Uterus (tissue), 4 donors: ENCODE measurements at places on chromosomes 2 and 18. TPM values are rescaled to one million over a fixed set of nuclear protein-coding genes. Genes with fewer than 3 reads are reported as not detected.

Gene SKOR2
- total RNA-seq = not detected

Gene ITGB6
- not detected for total RNA-seq

Gene GNAL
- total RNA-seq = 20.2 TPM

Gene CYRIA
- total RNA-seq = 7.6 TPM

Gene SERPINB3
- total RNA-seq = not detected

Gene UGP2
- total RNA-seq = 181 TPM

Gene RUFY4
- not detected for total RNA-seq

Gene ZNF892
- 0.88 TPM for total RNA-seq

Gene SCN3A
- total RNA-seq = 2.4 TPM

Gene REG1B
- not detected for total RNA-seq

GRCh38 chr2:3198119-3198518 is 179.5 kb downstream of the EIPR1 start:
- DNase-seq = no peak

- no peak for DNase-seq
These were observed 45.7 kb downstream of the ICOS start for GRCh38 chr2:203982276-203982675.

- no peak for DNase-seq
These were observed 136.6 kb upstream of the EPC2 start for GRCh38 chr2:148507970-148508369.

GRCh38 chr2:47043142-47043890 is 111.8 kb downstream of the STPG4 start:
- peak; percentile 63 for DNase-seq

- no peak for DNase-seq
These were observed 105.8 kb upstream of the CTAGE1 start for GRCh38 chr18:22523481-22523880.

GRCh38 chr18:46720092-46720491 is 36.8 kb downstream of the ST8SIA5 start:
- DNase-seq = no peak

DNA sequence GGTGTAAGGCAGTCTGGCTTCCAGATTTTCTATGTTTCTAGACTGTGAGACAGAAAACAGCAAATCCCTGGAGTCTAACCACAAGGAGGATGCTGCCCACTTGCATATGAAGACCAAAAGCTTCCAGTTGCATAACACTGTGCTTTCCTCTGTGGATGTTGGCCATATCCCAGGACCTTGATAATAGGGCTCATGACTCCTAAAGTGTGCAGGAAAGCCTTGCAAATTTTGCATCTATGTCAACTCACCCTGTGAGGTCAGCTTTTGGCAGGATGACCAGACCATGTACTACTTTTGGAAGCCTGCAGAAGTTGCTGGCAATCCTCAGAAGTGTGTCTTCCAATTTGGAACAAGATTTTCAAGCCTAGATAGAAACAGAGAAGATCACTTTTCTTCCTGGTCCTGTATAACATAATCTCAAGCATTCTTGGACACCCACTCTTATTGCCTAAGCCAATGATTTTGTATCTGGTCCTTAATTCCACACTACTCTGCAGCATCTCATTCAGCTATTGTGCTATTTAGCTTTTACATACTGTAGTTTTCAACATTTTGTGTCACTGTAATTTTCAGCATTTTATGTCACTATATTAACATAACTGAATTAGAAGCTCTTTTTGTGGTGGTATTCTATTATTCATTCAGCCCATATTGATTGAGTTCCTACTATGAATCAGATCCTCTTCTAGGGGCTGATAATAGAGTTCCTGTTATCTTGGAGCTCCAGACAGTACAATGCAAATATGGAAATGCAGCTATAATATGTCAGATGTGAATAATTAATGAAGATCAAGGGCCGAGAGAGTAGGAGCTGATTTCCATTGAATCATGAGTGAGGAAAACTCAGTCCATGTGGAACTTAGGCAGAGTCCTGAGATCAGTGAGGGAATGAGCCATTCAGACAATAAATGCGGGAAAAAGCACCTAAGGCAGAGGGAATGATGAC is 85.3 kb upstream of the RAB27B start:
- DNase-seq = peak; percentile 49

DNA sequence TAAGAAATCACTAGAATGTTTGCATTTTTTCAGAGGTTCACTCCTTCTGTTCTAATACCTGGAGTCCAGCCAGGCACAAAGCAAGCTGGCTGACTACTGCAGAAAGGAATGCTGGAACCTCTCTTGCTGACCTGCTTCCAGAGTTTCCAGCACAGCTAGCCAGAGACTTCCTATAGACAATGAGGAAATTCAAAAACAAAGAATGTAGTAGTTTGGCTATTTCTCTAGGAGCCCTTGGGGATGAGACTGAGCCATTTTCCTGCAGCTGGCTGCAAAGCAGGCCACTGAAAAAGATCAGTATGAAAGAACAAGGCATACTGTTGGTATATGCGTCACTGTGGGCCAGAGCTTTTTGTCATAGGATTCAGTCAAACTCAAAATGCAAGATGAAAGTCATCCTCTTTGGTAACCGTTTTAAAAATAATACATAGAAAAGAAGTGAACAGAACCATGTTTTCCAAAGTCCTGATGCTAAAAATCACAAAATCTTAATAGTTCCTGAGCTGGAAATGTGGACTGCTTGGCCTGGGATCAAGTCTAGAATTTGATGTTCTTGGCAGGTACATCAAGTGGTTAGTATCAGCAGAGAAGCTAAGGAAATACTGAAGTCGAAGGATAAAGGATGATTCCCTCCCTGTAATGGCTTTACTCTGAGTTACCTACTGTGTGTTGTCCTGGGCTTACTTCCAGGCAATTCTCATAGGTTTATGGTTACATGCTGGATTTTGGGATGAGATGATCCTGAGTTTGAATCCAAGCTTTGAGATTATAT is 9.0 kb upstream of the DSEL start:
- peak; percentile 63 for DNase-seq

DNA sequence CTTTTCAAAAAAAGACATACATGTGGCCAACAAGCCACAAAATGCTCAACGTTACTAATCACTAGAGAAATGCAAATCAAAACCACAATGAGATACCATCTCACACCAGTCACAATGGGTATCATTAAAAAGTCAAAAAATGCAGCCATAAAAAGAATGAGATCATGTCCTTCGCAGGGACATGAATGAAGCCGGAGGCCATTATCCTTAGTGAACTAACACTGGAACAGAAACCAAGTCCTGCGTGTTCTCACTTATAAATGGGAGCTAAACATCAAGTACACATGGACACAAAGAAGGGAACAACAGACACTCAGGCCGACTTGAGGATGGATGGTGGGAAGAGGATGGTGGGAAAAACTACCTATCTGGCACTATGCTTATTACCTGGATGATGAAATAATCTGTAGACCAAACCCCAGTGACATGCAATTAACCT is 17.8 kb upstream of the ATL2 start:
- DNase-seq = no peak

DNA sequence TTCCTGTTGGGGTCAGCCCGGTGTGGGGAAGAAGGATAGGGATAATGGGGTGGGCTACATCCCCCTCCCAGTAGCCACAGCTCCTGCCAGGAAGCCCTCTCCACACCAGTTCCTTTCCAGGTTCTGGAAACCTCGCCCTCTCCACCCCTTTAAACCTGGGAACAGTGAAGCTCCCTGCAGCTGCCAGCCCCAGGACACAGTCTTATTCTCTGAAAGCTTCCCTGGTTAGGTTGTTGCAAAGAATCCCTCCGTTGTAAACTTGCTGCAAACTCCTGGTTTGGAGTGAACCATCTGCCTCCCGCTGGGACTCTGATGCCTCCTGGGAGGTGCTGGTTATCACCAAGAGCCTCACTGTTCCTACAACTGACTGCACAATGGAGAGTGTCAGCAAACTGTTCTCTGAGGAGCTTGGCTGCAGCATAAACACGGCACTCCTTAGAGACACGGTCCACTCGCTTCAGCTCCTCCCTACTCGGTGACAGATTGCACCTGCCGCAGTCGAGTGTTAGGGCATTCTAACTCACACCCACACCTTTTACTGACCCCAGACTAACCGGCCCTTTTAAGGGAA is 261.8 kb upstream of the RAB6C start:
- DNase-seq = no peak

DNA sequence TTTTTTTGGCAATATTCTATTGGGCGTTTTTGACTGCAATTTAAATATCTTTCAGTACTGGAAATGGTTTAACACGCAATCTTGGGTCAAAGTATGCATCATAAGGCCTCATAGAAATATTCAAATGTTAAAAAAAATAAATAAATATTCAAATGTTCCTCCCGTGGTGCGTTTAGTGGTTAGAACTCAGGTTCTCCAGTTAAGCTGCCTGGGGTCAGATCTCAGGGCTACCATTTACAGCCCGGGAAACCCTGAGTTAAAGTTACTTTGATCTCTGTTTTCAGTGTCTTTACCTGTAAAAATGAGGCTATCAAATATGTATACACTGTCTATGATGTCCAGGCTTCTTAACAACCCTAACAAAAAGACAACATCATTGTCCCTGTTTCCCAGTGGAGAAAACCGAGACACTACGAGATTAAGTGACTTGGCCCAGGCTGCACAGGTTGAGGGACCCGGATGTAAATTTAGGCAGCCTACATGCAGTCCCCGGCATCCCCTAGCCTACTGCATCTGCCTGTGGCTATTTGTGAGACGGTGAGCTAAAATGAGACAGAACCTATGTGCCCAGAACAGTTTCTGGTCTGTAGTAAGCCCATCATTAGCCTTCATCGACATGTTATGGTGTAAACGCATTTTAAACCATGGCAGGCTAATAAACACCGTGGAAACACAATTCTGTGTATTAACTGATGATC is 1.7 kb downstream of the FHL2 start:
- DNase-seq = no peak

- no peak for DNase-seq
These were observed 43.4 kb downstream of the MYL12B start for GRCh38 chr18:3305354-3305762.

DNA sequence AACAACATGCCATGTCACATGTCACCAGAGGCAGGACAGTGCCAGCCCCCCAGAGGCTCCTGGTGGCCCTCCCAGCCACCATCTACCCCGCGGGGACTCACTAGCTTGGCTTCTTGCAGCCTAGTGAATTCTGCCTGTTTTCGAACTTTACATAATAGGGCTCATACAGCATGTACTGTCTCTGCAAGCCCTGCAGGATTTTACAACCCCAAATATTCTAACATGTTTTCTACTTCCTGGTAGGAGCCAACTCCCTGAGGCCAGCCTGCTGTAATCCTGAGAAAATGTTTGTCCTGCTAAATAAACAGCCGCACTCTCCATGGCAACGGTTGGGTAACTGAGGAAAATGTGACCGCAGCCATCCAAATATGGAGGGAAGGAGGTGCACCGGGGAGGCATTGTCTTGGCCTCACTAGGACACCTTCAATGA is 2.7 kb downstream of the PER2 start:
- DNase-seq = peak; percentile 86

DNA sequence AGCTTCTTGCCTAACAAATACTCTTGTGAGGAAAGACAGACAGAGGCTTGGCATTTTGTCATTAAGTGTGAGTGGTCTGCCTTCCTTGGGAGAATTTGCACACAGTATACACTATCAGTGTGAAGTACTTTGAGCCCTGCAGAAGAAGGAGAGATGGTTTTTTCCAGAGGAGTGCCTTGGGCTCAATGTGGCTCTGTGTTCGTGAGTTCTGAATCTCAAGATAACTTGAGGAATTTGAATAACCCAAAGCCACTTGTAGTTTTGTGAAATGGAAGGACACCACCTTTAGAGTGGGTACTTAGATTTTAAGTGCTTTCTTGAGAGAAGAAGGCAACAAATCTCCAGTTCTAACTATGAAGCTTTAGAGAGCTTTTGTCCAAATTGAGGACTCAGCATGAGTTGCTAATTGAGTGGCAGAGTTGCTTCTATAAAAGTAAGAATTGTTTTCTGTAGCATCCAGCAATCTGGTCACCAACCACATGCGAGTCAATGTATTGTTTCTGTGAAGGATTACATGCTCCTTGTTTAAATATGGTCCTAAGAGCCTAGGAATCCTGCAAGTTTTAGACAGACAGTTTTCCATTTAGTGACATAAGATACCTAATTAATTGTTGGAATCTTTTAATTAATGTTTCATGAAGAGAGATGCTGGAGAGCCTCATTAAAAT is 68.3 kb downstream of the BABAM2 start:
- DNase-seq = no peak

DNA sequence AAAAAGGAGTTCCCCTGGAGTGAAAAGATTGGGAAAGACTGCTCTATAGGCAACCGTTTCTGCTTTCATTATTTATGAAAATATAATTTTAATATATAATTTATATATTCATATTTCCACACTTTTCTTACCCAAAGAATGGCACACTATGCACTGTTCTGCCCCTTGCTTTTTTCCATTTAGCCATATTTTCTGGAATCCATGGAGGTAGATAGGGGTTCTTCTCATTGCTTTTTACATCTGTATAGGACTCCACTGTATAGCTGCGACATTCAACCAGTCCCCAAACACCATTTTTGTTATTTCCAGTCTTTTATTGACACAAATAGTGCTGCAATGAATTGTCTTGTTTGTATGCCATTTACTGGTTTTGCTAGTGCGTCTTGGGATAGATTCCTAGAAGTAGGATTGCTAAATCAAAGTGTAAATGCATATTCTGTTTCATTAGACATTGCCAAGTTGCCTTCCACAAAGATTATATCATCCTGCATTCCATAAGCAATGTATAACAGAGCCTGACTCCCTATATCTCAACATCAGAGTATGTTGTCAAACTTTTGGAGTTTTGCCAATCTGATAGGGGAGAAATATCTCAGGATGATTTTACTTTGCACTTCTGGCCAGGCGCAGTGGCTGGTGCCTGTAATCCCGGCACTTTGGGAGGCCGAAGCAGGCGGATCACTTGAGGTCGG is 26.6 kb upstream of the TCF7L1 start:
- DNase-seq = no peak

GRCh38 chr18:75207310-75208154 is 1.4 kb downstream of the PTGR3 start:
- DNase-seq = no peak

- no peak for DNase-seq
These were observed 4.0 kb upstream of the MREG start for GRCh38 chr2:216017365-216017764.

- no peak for DNase-seq
These were observed 64.4 kb downstream of the LONRF2 start for GRCh38 chr2:100257939-100258338.

DNA sequence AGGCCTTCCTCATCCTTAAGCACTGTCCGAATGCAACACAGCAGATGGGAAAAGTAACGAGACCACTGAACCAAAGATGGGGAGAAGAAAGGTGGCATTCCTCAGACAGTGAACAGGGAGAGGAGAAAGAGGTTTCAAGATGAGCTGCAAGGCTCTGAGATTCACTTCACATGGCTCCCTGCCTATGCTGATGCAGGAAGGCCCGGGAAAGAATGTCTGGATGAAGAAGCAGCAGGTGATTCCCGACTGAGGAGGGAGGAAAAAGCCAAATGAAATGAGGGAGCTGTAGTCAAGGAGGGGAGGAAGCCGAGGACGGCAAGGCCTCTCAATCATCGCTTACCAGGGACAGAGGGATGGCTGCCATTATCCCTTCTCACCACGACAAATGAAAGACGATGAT is 98.5 kb upstream of the BOD1L2 start:
- DNase-seq = no peak

- no peak for DNase-seq
These were observed 27.4 kb upstream of the IL1RL1 start for GRCh38 chr2:102283996-102284395.

- peak; percentile 52 for DNase-seq
These were observed 47.4 kb upstream of the SMAD7 start for GRCh38 chr18:48997985-48998831.

GRCh38 chr2:211611061-211611518 is 927.5 kb downstream of the ERBB4 start:
- no peak for DNase-seq

GRCh38 chr2:42562474-42563144 is 5.8 kb upstream of the MTA3 start:
- DNase-seq = no peak
